ENCODE measurements at places on chromosomes 7 and 10.

DNA sequence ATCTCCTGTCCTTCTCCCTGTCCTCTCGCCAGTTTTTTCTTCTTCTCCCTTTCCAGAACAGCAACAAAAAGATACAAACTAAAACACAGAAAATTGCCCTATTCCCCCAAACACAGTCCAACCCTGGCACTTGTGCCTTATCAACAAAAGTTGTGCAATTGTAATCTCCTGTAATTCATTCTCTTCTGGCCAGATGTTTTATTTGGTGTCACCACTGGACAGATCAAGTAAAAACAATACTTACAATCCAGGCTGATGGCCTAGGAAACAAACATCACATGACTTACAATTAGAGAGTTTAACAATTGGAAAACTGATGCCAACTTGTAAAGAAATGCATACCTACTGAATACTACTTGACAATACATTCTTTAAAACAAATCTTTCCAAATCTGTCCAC is 231.6 kb downstream of the ETV1 start:
- DNase-seq: no peak

DNA sequence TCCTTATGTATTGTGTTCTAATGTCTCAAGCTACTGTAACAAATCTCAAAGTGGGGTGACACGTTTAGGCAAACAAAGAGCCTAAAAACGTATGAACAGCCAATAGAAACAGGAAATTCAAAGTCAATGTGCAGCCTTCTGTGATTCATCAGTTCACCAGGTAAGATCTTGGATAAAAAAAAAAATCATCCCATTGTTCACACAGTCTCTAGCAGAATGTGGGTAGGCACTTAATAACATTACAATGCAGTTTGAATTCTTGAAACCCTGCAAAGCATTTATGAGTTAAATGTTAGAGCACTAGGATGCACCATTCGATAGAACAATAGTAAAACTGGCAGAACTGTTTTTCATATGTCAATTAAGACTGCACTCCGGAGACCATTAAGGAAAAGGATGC is 88.2 kb upstream of the HDAC9 start:
- DNase-seq: no peak

DNA sequence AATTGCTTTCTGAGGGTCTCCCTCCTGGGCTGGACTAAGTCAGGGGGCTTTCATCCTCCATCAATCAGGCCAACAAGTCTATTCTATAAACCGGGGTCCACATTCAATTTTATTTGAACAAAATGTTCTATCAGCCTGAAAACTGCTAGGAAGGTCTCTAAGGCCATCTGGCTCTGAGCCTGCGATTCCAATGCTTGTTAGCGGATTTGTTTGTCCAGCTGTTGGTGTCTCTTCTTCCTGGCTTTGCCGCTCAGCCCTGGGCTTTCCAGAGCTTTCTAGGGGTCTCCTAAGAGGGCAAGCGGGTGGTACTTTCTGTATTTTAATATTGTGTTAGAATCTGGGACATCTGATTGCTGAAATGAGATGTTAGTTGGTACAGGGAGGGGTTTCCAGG is 136.7 kb downstream of the VIPR2 start:
- no peak for DNase-seq

GRCh38 chr10:49612513-49613164 is 1.2 kb upstream of the CHAT start:
- no peak for DNase-seq

- no peak for DNase-seq
These were observed 1.9 kb upstream of the KPNA7 start for GRCh38 chr7:99209781-99210180.

- no peak for DNase-seq
These were observed 51.8 kb downstream of the SUGCT start for GRCh38 chr7:40186586-40186985.

- peak; percentile 91 for DNase-seq
These were observed 57.6 kb upstream of the LMTK2 start for GRCh38 chr7:98049034-98049433.

GRCh38 chr10:73506491-73506890 is 10.7 kb upstream of the PPP3CB start:
- DNase-seq: no peak

DNA sequence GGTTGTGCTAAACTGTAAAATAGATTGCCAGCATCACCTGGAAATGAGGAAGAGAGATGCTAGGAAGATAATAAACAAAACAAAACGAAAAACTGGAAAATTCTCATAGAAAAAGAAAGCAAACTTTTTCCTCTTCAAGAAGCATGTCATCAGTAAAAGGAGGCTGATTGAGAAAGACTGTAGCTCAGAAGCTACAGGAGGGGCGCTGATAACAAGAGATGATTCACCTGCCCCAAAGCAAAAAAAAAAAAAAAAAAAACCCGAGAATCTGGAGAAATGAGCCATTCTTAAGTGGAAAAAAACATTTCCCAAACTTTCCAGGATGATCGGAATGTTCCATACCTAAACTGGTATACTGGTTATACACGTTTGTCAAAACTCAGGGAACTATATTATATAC is 130.5 kb upstream of the C1QL3 start:
- DNase-seq: peak; percentile 40

DNA sequence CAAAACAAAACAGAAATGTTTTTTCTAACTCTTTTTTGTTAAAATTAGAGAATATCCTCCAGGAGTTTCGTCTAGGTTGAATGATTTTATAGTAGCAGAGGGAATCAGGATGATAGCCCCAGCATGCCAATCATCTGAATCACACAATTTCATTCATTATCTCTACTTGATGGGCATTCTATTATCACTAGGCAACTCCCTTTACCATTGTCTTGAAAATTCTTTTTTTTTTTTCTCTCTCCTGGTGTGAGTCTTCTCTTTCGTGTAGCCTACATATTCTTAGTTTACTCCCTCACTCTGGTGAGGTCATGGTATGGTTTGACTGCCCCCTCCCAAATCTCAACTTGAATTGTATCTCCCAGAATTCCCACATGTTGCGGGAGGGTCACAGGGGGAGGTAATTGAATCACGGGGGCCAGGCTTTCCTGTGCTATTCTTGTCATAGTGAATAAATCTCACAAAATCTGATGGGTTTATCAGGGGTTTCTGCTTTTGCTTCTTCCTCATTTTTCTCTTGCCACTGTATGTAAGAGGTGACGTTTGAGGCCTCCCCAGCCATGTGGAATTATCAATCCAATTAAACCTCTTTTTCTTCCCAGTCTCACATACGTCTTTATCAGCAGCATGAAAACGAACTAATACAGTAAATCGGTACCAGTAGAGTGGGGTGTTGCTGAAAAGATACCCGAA is 105.0 kb downstream of the OTUD1 start:
- DNase-seq: no peak

- no peak for DNase-seq
These were observed 14.8 kb upstream of the SLF2 start for GRCh38 chr10:100897976-100898375.

- DNase-seq: no peak
These were observed at the start of gene CYP2C9 for GRCh38 chr10:94938383-94938782. CYP2C9 (plus strand) TSS chr10:94938658; CDS start chr10:94938683, 25 bp downstream.

- DNase-seq: no peak
These were observed 625.7 kb upstream of the ANKRD30A start for GRCh38 chr10:36499693-36500092.

GRCh38 chr10:100520811-100521210 is 1.1 kb upstream of the SEC31B start:
- DNase-seq: peak; percentile 41

DNA sequence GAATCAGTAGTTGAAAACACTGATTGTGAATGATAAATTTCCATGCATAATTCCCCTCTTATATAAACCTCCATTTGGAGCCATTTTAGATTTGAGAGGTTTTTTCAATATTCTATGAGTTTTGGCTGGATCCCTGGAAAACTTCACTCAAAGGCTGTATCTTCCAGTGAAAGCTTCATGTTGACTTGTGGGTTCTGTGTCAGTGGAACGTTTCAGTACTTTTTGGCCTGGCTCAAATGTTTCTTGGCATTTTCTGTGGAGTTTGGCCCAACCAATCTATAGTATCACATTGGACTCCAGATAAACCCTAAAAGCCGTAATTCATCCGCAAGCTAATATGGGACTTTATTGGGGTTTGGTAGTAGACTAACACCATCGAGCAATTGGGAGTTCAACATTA is 172.6 kb upstream of the PRPS1L1 start:
- DNase-seq: no peak

DNA sequence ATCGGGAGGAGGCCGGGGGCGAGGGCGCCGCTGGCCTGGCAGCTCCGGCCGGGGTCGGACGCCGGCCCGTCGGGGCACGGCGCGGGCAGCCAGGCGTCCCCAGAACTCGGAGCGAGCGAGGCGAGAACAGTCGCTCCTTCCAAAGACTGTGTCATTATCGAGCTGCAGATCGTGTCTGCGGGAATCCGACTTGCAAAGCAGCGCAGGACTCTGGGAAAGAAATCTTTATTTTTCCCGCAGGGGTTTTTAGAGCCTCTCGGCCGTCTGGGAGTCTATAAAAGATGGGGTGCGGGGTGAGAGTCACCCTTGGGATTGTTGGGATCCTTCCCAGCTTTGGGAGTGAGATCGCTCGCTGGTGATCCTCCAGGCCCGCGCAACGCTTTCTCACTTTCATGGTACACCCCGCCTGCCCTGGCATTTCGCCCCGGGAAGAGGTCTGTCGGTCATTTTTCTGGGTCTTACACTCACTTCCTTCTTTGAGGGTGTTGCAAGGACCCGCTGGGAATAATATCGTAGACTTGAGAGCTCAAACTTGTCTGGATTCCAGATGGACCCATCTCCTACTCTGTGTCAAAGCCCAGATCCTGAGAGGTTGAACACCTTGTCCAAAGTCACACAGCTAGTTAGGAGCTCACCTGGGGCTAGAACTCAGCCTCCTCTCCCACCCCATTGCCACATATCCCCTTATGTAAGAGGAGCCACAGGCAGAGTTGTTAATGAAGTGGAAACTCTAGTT is 1.0 kb downstream of the UBTD1 start:
- peak; percentile 57 for DNase-seq

GRCh38 chr10:5595591-5595990 is 70.8 kb downstream of the ASB13 start:
- no peak for DNase-seq

DNA sequence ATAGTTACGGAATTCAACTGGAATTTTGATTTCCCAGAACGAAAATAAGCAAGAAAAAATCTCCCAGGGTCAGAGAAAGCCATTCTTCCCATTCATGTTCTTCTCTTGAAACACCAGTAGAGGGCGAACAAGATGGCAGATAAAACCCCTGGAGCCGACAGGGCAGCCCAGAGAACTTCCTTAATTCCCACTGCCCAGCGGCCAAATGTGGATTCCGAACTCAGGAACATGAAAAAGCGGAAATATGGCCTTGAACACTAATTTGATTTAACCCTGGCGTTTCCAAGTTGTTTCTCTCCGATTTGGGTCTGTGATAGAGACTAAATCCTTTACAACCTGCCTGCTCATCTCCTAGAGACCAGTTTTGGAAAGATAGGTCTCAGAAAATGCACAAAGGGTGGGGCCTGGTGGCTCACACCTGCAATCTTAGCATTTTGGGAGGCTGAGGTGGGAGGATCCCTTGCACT is 100.7 kb upstream of the WAC start:
- DNase-seq: peak; percentile 80

DNA sequence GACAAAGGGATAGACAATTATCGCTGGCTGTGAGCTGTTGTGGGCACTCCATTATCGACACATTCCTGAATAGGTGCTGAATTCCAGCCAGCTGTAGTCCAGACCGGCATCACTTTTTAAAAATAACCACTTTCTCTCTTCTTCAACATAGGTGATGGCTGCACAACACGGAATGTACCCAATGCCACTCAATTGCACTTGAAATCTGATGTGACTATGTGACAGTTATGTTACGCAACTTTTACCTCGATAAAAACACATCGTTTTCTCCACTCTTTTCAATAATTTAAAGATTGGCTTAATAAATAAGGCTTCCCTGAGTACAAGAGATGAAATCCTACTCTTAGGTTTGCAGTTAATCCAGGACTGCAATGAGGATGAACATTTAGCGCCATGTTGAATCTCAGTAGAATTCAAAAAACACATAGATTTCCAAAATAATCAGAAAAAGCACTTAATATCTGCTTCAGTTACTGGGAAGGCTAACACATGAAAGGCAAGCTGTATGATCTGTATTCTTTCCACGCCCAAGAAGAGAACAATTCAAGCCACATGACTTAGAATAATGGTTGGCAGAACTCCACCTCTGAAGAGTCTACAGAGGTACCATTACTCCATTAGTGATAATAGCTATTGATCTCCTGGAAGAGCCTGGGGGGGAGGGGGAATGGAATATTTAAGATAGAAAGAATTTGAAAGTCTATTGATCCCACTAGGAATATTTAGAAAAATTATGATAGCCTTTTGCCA is 3.6 kb downstream of the YWHAG start:
- no peak for DNase-seq

GRCh38 chr10:47034441-47035051 is 123.3 kb downstream of the PTPN20 start:
- DNase-seq: no peak

DNA sequence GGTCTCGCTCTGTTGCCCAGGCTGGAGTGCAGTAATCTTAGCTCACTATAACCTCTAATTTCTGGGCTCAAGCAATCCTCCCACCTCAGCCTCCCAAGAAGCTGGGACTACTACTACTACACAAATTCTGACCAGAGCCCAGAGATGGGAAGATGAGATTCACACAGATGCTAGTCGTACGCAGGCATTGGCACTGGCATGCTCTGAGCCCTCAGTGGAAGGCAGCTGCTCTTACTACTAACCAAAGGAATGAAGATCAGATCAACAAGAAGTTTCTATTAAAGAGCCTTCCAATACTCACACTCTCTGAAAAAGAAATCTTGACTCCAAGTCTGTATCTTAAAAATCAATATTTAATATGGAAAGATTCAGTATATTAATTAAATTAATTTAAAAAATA is 10.7 kb downstream of the GDF2 start:
- DNase-seq: no peak

- DNase-seq: no peak
These were observed 989.6 kb upstream of the KCND2 start for GRCh38 chr7:119283353-119283752.

DNA sequence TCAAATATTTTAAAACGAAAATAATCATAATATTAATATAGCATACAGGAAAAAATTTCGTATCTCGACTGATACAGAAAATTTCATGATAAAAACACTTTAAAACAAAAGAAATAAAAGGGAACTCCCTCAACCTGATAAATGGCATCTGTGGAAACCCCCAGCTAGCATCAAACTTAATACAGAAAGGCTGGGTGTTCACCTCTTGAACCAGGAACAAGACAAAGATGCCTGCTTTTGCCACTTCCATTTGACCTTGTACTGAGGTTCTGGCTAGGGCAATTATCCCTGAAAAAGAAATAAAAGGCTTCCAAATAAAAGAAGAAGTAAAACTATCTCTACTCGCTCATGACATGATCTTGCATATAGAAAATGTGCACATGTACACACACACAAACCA is 2.5 kb upstream of the ALOX5 start:
- no peak for DNase-seq

DNA sequence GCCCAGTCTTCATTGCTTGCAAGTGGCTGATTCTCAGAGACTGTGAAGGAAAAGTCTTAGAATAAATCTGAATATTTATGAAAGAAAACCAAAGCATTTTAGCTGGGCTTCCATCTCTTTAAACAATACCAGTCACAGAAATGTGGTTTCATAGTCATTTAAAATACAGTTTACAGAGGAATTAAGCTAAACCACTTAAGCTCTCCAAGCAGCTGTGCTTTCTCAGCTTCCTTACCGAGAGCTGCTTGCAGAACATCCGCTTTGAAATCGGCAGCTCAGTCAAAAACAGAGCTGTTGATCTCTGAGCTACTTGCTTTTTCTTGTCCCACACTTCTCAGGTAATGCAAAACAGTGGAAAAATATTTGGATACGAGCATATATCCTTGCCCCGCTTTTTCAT is 134.5 kb downstream of the DYNC1I1 start:
- no peak for DNase-seq

All from MCF 10A (cell line).